Colonic mucosa (tissue), 4 donors: ENCODE measurements at places on chromosomes 1 and 21. TPM values are rescaled to one million over a fixed set of nuclear protein-coding genes. Genes with fewer than 3 reads are reported as not detected.

GRCh38 chr21:15682186-15682895 lies 47.4 kb upstream of the USP25 start:
- no peak for DNase-seq

PTTG1IP gene
- total RNA-seq, result 218 TPM

OR2T35 gene
- not detected for total RNA-seq

CYB561D1 gene
- 12.5 TPM for total RNA-seq

DNA sequence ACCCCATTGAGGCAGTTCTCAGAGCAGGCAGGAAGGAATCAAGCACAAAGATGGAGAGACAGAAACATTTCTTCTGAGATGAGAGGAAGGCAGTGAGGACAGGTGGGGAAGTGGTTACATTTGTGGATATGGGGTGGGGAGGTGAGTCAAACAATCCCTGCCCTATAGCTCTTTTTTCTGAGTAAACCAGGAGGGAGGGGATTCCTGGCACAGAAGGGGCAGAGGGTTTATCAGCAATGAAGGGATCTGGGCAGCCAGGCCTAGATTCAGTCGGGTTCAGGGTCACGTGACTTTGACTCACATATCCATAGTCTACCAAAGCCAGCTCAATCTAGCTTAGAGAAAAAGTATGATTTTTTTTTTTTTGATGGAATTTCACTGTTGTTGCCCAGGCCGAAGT lies 15.7 kb upstream of the PHC2 start:
- no peak for DNase-seq

DNA sequence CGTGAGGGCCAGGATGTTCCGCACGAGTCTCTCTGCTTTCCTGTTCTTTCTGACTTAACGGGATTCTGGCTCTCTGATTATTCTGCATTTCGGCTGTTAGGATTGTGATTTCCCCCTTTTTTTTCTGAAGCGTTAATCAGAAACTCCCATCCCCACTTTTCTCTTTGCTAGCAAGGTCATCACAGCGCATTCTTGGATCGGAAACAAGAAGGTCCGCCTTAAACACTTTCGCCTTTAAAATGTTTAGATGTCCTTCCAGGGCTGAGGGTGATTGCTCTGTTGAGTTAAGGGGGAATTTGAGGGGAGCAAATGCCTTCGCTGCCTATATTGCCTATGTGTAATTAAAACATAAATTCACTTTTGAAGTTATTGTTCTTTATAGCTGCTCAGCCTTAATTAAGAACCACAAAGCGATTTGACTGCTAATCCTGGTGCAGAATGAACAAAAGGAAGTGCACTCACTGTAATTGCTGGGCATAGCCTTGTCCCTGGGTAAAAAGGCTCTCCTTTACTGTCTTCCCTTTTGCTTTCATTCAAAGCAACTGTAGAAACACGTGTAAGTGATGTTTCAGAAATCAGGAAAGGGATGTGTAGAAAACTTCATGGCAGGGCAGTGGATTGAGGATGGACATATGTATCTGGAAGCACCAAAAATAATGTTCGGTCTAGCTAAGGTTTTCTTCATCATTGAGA lies 1.2 kb downstream of the LAMC1 start:
- no peak for DNase-seq

GRCh38 chr21:46604975-46605766 lies at the start of gene S100B:
Gene S100B (minus strand): TSS chr21:46605082. CDS start chr21:46602415, 2,667 bp downstream.
- DNase-seq, result no peak

DNA sequence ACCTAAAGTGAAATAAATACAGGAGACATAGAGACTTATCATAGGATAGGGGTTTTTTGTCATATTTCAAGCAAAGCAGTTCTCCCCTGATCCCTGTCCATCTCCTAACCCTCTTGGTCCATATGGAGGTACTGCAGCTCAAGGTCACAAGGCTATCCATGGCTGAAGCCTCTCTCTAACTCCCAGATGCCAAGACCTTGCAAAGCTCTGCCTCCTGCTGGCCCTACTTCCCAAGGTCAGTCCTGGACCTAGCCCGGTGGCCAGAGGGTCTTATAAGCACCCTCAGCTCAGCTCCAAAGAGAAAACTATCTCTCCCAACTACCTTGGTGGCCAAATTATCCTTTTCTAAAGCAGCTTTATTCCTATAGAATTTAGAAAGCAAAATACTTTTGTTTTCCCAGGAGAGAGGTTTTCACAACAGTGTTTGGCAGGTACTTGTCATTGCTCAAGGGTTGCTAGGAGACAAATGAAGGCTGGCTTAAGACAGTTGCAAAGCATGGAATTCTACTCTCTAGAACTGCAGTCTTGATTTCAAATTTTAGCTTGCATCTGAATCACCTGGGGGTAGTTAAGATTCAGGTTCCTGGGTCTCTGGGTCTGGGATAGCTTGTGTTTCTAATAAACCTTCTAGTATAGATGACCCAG lies 121.5 kb downstream of the XCL2 start:
- DNase-seq, result no peak

DNA sequence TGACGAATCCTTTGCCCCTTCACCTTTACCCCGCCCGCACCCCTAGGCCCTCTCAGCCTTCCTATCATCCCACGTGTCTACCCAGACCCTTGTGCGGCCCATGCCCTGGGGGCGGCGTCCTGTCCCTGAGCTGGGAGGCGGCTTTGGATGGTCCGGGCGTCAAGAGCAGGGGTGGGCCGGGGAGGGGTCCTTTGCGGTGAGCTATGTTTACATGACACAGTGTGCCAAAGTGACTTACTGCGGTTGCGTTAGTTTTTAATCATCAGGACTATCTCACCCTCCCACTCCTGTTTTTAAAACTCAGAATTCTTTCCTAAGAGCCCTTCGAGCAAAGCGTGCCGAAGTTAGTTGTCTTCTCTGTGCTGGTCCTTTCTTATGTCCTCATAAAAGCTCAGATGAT lies 144.6 kb downstream of the PGBD5 start:
- DNase-seq, result no peak

S100A7A gene
- total RNA-seq, result not detected
